Suppressor macrophage treated with lipopolysaccharide for 1 hour (primary cell): ENCODE measurements at places on chromosomes 13 and 19.

GRCh38 chr19:47032171-47032811, 12.7 kb downstream of the NPAS1 start:
- DNase-seq, result no peak

GRCh38 chr19:33419788-33420130, 46.2 kb downstream of the CEBPG start:
- DNase-seq, result no peak

DNA sequence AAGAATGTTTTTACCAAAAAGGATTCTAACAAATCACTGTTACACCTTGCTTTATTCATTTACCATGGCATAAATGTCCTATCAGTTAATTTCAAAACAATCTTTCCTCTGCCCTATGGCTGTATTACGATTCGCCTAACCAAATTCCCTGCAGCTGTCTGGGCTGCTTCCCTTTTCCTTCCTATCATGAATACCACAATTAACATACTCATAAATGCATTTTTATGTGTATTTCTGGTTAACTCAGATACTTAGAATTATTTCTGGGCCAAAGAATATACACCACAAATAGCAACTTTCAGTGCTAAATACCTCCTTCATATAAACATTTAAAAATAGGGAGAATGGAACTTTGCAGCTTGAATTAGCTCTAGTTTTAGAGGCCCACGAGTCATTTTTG, 30.4 kb downstream of the ANKRD10 start:
- no peak for DNase-seq

GRCh38 chr19:7924241-7924640, 1.7 kb downstream of the CTXN1 start:
- DNase-seq, result no peak

DNA sequence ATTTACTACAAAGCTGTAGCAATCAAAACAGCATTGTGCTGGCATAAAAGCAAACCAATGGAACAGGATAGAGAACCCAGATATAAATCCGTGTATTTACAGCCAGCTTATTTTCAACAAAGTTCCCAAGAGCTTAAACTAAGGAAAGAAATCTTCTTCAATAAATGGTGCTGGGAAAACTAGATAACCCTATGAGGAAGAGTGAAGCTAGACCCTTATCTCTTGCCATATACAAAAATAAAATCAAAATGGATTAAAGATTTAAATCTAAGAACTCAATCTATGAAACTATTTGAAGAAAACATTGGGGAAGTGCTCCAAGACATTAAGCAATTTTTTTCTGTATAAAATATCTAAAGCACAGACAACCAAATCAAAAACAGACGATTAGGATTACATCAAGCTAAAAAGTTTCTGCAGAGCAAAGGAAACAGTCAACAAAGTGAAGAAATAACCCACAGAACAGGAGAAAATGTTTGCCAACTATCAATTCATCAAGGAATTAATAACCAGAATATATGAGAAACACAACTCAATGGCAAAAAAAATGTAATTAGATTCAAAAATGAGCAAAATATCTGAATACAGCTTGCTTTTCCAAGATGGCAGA, 480.7 kb downstream of the LMO7 start:
- DNase-seq, result no peak

DNA sequence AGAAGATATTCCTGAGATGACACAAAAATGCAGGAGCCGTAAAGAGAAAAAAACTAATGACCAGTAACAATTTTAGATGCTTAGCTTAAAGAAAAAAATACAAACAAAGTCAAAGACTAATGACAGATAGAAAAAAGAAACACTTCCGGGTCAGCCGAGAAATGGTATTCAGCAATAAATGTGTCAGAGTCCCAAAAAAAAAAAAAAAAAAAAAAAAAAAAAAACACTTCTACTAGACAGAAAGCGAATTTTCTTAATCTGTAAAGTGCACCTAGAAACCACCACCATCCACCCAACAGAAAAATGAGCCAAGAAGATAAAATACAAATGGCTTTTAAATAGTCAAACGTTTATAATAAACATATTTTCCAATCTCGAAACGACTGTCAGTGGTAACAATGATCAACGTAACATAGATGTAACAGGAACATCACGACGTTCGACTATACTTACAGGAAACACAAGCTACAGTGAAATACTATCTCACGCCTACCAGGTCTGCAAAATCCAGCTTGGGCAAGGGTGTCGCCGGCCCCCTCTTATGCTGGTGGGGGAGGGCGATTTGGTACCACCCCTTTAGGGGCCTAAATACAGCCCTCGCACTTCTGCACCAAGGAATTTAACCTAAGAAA, 10.6 kb downstream of the ABHD17A start:
- DNase-seq, result peak; percentile 59
